ENCODE measurements at places on chromosomes 6 and 20.

DNA sequence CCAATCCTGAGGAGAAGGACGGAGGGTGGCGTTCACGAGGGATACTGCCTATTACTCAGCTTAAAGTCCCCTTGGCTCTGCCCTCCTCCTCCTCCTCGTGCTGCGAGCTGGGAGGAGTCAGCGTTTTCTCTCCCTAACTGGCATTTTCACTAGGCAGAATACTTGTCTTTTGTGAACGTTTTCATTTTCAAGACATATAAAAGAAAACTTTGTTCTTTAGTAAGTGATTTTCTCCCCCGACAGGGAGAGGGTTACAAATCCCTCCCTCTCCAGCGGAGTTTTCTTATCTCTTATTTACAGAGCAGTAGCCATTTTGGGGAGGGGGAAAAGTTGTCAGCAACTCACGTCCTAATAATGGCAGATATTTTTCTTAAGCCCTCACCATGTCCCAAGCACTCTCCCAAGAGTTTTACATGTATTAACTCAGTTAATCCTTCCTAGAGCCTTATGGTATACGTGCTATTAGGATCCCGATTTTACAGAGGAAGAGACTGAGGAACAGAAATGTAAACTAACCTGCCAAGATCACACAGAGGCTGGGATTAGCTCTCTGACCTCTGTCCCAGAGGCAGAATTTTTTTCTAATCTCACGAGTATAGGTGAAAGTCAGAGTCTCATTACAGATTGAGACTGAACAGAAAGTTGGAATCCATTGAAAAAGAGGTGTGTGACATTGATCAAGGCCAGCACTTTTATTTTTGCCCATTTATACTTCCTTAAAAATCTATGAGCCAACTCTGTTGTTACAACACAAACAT is 30.0 kb upstream of the ZNF217 start:
- no peak for DNase-seq

DNA sequence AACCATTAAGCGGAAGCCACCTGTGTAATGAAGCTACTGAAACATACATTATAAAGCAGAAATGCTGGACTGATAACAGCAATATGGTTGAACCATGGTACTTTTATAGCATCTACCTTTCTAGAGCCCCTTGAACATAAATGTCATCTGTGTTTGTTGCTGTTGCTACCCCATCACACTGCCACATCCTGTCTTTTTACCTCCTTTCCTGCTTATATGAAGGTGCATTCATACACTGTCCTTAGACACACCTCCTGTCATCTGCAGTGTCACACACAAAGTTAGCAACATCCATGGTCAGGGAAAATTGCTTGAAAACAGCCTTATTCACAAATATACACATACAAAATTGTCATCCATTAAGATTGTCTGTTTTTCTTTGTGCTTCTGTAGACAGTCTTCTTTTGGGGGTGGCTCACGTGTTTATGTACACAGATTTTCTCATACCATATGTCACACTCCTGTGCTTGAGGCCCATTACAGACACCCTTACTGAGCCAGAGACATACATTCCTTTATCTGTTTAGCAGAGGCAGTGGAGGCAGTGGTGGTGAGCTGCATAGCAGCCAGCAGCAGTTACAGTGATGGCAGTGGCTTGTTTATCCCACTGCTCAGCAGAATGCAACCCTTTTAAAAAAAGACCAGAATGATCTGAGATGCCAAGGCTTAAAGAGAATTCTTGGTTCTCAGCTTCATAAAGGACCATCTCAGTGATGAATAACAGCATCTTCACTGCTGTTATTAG is 25.9 kb downstream of the C6orf62 start:
- no peak for DNase-seq

DNA sequence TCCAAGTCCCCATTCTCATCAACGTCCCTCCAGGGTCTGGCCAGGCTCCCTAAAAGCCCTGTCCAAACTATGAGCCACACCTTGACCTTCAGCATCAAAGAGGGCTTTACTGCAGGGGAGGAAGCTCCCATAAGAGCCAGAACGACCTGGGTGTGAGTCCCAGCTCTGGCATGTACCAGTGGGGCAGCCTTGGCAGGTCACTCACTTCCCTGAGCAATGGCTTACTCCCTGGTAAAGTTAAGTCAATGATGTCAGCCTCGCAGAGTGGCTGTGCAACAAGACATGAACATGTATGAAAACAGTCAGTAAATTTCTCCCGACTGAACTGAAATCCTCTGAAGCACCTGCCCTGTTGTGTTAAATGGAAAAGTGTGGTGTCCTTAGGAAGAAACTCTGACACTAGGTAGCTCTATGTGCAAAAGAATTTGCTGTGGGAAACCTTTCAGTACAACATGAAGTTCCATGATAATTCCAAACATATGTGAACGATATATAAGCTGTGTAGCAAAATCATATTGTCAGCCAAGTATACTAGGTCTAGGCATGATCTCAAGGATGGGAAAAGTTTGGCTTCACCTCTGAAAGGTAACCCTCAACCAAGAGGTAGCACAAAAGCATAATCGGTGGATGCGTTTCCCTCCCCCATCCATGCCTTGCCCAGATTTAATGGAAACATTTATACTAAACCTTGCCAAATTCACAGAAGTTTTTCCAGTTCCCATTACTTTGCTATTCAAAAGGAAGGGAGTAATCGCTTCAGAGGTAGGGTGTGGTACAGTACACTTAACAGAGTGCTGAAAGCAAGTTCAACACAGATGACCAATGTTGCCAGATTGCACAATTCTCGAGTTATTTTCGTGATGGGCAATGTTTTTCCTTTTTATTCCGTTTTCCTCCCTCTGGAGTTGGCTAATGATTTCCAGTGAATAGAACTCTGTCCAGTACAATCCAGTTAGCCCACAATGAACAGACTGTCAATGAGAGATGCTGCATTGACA is 49.0 kb upstream of the RANBP9 start:
- DNase-seq, result no peak

DNA sequence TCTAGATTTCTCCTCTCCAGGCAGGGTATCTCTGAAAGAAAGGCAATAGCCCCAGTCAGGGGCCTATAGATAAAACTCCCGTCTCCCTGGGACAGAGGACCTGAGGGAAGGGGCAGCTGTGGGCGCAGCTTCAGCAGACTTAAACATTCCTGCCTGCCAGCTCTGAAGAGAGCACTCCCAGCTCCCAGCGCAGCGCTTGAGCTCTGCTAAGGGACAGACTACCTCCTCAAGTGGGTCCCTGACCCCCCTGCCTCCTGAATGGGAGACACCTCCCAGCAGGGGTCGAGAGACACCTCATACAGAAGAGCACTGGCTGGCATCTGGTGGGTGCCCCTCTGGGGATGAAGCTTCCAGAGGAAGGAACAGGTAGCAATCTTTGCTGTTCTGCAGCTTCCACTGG is 556.9 kb downstream of the EPM2A start:
- DNase-seq, result no peak

DNA sequence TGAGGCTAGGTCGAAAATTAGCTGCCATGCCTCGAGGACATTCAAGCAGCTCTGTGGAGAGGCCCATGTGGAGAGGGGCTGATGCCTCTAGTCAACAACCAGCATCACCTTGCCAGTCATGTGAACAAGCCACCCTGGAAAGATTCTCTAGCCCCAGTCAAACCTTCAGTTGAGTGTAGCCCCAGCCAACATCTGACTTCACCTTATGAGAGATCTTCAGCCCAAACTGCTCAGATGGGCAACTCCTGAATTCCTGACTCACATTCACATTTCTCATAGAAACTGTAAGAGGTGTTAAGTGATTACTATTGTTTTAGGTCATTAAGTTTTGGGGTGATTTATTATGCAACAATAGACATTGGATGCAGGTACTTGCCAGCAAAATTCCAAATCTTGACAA is 44.9 kb downstream of the GJA10 start:
- no peak for DNase-seq

DNA sequence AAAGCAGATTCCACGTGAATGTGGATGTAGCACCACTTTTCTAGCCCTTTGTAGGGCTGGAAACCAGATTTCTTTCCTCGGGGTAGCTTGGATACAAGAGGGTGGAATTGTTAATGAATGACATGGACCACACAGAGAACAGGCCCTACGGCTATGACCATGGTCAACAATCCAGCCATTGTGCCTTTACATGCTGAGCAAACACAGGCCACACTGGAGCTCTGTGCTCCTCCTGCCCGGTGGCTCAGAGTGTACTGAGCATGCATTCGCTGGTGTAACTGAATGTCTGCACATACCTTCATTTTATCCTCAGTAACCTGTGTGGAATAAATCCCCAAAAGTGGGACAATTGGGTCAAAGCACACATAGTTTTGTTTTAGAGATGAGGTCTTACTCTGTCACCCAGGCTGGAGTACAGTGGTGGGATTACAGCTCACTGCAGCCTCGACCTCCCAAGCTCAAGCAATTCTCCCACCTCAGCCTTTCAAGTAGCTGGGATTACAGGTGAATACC is 32.8 kb downstream of the LRP11 start:
- DNase-seq, result no peak

GRCh38 chr20:37454636-37455385 is 66.2 kb upstream of the NNAT start:
- no peak for DNase-seq

DNA sequence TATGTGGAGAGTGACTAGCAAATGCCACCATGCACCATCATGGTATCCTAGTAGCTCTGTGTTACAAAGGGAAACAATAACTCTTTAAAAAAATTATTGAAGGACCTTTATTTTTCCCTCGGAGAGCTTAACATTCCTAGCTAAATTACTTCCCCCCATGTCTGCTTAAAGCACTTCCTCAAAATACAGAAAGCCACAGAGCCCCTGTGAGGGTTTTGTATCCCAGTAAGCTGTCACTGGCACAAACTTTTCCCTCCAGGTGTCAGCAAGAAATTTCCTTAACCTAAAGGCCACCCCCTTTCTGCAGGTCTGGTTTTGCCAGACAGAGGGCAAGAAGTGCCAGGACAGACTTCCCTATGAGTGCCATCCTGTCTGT is 340.0 kb upstream of the PRDM1 start:
- no peak for DNase-seq

- no peak for DNase-seq
Observed at GRCh38 chr20:61929561-61929960, 136.1 kb downstream of the TAF4 start.

GRCh38 chr6:157896932-157897331 is 73.9 kb downstream of the SNX9 start:
- DNase-seq, result no peak

DNA sequence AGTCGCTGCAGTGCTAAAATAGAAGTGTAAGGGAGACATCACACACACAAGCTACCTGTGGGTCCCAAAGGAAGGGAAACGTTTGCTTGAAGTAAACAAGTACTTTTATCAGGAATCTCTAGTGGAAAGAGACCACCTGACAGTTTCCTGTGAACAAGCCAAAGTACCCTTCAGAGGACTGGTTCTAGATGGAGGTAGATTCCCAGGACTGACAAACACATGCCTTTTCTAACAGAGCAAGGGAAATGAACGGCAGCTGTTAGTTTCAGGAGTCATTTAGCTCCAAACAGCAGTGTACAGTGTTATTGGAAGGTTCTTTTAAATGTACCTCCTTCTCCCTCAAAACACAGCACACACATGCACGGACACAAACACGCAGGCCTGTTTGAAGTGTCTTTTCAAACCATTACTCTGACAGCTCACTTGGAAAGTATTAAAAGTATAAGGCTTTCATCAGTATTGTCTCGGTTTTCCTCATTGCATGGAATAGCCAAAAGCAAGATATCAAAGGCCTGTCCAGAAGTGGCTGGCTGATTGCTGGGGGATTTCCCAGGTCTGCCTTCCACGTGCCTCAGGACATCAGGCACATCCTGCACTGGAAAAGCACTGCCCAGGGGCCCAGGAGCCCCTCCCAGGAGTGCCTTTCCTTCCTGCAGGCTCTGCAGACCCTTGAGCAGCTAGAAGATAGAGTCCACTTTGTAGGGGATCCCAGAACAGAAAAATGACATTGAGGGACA is 393.2 kb upstream of the SOX4 start:
- DNase-seq, result no peak

DNA sequence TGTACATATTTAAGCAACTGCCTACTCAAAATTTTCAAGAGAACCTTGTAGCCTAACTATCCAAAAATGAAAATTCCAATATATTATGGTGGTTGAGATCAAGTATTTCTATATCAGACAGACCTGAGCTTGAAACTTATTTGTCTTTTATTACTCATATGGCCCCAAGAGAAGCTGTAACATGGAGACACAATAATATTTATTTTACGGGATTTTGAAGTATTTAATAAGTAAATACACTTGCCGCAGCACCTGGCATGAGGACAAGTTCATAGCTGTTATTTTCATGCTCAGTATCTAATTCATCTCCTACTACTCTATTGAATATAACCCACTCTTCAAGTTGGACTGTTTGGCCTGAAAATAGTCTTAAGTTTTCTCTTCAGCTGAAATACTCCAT is 28.0 kb downstream of the PTPRK start:
- DNase-seq, result peak; percentile 75

DNA sequence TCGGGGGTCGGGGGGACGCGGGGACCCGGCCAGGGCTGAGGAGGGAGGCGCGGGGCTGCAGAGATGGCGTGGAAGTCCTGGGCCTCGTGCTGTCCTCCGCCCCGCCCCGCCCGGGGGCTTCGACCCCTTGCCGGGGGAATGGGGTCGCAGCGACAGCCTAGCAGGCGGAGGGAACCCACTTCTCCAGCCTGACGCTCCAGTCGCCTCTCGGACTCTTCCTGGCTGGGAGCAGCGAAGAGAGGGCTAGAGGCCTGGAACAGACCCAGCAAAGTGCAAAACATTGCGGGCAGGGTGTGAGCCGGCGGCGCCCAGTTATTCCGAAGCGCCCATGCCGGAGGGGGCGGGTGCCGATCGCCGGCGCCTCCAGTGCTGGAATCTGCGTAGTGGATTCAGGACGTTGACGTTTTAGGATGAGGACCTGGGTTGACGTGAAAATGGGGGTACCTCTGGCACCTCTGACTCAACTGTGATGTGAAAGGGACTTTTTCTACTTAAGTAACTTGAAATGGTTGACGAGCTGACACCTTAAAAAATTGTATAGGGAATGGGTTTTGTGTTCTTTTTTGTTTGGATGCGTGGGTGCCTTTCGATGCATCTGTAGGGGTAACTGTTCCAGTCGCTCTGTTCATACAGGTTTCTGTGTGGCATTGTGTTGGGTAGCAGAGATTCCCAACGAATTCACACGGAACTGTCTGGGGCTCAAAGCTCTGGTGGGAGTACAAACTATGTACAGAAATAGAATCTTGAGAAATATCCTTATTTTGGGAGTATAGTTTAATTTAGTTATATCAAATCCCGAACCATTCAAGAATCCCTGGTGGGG is 1.4 kb downstream of the SLC35F1 start:
- DNase-seq, result no peak

DNA sequence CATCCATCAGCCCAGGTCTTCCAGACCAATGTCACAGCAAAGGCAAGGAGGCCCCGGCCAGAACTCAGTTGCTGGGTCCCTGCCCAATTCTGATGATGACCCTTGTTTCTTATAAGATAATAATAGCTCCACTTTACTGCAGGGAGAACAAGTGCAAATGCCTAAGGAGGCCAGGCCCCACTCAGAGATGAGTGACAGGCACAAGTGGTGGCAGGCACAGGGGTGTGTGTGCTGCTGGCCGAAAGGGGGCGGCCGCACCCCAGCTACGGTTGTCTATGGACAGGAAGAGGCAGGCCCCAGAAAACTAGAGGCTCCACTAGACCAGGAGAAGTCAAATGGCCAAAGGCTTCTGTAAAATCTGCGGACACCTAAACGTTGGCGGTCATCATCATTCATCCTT is 28.6 kb downstream of the GNAS-AS1 start:
- no peak for DNase-seq

GRCh38 chr20:37114012-37114411 is 18.2 kb upstream of the RBL1 start:
- DNase-seq, result no peak

All from brain pericyte (primary cell).